ENCODE measurements at places on chromosomes 5 and 9.

DNA sequence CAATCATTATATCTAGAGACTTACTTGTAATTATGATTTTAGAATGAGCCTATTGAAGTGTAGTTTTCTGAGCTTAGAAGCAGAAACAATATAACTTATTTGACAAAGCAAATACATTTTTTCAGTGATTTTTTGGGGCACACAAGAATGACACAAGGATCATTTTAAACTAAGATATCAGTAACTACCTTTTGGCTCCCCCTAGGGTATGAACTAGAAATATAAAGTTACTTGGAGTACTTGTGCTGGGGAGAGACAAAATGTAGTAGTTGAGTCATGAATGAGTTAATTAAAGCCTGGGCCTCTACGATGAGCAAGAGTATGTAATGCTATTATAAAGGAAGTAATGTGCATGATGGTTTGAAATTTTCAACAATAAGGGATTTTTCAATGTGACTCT, 1244.1 kb upstream of the ACO1 start:
- no peak overlapping the region for H3K4me3 ChIP-seq
- H3K36me3 ChIP-seq = no peaks in the 10 kb centered on the region
- H3K4me1 ChIP-seq = no peaks in the 10 kb centered on the region
- H3K27ac ChIP-seq = no peak overlapping the region
- H3K27me3 ChIP-seq = no peaks in the 10 kb centered on the region
- no peak for DNase-seq

- no peaks in the 10 kb centered on the region for H3K4me1 ChIP-seq
- H3K36me3 ChIP-seq = peaks cover 4% of the 10 kb centered on the region
- no peak for DNase-seq
These were observed 100.8 kb downstream of the DMXL1 start for GRCh38 chr5:119171686-119172085.

GRCh38 chr9:137157618-137158415, 12.0 kb downstream of the LRRC26 start:
- H3K4me1 ChIP-seq = peaks cover 33% of the 10 kb centered on the region
- DNase-seq = no peak
- peaks cover 74% of the 10 kb centered on the region for H3K27me3 ChIP-seq
- no peak overlapping the region for H3K27ac ChIP-seq
- H3K4me3 ChIP-seq = no peak overlapping the region

GRCh38 chr9:124088476-124088837, 76.9 kb downstream of the LHX2 start:
- DNase-seq = no peak
- no peak overlapping the region for H3K27ac ChIP-seq
- H3K27me3 ChIP-seq = no peaks in the 10 kb centered on the region
- no peaks in the 10 kb centered on the region for H3K36me3 ChIP-seq
- no peak overlapping the region for H3K4me3 ChIP-seq

Measured in tibial artery (tissue), 4 donors.